ENCODE measurements at places on chromosomes 11 and 22.
A peak's percentile ranks its signal among the peaks of the same experiment; 100 is the strongest.

- no peak for DNase-seq
Measured at GRCh38 chr11:42524534-42525227, 787.1 kb upstream of the API5 start.

GRCh38 chr11:12604557-12605153 is 69.6 kb upstream of the TEAD1 start:
- no peak for DNase-seq

DNA sequence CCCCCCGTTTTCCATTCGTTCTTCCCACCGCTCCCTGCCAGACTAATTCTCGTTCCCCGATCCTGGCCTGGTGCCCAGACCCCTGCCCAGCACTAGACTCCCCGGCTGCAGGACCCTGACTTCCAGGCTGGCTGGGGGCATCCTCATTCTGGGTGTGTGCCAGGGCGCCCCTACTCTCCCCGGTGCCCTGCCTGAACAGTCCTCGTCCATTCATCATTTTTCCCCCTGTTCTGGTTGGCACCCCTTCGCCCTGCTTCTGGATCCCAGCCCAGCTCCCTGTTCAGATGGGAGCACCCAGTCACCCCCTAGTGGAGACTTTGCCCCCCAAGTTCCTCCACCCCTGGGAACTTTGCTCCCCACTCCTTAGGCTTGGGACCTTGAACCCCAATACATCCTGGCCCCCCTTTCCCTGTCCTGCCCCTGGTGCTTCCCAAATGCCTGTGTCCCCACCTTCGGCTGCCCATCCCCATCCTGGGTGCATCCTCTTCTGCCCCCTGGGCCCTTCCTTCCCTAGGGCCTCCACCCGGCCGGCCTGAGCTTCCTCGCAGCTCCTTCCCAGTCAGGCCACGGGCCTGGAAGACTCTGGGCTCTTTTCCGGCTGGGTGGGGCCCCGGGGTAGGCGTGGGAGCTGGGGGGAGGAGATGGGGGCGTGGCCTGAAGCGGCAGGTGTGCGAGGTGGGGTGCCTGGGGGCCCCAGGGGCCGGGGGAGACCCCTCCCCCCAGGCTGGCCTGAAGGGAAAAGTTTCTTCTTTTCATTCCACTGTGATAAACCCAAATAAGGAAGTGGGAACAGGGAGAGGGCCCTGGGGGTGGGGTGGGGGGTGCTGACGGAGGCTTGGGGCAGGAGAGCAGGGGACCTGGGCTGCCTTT is 908 bp downstream of the PLCB3 start:
- DNase-seq, result no peak

- DNase-seq, result no peak
Measured at GRCh38 chr11:65559535-65559934, 1.4 kb upstream of the LTBP3 start.

GRCh38 chr11:37533830-37534229 is 935.8 kb upstream of the RAG2 start:
- DNase-seq, result no peak

DNA sequence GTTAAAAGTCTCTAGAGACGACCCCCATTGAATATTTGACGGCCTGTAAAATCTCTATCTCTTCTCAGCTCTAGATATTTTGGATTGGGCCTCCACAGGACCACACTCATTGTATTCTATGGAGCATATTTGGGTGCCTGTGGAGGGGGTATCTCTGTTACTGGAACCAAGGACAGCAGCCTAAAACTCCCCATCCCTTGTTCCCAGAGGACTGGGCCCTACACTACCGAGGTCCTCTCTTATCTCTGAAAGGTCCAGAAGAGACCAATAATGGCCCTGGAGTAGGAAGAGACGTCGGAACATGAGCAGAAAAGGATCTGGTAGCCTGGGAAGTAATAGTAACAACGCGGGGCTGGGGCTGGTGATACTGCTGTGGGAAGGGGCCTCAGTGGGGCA is 542 bp downstream of the HPS4 start:
- DNase-seq, result no peak

DNA sequence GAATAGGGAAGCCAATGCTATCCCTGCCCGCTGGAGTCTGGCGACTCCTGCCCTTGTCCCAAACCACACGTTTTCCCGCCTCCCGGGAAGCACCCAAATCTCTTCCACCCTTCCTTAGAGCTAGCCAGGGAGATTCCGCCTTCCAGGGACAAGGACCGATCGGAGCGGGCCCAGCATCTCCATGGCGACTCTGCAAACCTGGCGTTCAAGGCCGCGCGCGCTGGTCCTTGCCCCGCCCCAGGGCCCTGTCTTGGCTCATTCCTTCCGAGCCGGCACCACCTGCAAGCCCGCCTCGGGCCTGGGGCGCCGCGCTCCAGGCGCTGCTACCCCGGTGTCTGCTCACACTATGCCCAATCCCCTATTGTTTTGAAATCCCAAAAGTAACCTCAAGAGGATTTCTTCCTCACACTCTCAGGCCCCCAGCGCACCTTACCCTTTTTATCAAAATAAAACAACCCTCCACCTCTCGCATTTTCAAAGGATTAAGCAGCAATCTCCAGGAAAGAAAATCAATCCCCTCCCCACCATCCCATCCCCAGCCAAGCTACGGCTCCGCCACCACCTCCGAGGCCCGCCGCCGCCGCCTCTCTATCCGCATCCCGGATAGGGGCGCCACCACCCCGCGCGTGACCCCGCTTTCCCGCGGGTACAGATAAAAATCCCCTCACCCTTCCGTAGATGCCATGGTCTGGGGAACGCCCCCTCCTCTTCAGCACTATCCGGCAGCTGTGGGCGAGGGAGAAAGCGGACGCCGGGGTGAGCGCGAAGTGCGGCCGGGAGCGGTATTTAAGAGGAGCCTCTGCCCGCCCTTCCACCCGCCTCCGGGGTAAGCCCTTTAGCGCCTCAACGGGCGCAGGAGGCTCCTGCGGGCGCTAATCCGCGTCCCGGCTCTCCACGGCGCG is 825 bp downstream of the SLC1A2 start:
- DNase-seq, result peak; percentile 66

DNA sequence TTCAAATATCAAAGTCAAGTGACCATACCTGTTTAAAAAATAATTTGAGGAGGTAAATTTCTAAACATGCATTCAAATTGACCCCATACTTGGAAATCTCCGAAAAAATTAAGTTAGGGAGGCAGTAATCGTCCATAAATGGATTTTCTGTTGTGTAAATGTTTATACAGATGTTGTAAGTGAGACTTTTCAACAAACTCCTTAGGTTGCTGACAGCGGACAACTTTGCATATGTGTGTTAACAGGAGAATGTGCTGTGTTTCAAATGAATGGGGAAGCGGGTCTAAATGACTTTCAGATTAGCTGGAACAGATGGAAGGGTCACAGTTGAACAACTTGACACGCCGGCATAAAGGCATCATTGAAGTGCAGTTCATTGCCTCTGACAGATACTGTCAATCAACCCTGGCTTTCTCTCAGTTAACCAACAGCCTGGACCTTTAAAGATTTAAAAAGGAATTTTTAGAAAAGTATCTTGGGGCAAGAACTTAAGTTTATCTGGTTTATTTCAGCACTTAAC is 98.2 kb upstream of the DBX1 start:
- DNase-seq, result no peak

- no peak for DNase-seq
Measured at GRCh38 chr11:88035271-88035670, 140.0 kb downstream of the RAB38 start.

DNA sequence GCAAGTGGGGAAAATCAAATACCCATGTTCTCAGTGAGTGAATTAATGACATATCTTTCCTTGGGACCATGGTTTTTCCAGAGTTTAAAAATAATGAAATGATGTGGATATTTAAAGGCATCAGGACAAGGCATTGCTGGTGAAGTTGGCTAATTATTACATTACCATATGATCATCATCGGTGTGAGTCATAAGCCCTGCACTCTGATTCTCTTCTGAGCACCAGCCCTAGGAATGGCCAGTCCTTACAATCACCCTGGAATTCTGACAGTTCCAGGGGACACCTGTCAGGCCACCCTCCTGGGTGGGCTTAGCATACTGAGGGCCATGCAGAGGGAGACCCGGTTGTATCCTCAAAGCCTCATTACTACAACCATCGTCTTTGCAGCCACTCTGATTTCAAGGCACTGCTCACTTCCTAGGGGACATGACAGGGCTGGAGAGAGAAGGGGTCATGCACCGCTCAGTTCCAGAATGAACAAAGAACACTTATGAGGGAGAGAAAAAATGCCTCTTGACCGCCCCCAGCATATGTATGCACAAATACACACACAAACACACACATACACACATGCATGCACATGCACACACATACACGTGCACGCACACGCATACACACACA is 365.0 kb downstream of the MIAT start:
- DNase-seq, result no peak

DNA sequence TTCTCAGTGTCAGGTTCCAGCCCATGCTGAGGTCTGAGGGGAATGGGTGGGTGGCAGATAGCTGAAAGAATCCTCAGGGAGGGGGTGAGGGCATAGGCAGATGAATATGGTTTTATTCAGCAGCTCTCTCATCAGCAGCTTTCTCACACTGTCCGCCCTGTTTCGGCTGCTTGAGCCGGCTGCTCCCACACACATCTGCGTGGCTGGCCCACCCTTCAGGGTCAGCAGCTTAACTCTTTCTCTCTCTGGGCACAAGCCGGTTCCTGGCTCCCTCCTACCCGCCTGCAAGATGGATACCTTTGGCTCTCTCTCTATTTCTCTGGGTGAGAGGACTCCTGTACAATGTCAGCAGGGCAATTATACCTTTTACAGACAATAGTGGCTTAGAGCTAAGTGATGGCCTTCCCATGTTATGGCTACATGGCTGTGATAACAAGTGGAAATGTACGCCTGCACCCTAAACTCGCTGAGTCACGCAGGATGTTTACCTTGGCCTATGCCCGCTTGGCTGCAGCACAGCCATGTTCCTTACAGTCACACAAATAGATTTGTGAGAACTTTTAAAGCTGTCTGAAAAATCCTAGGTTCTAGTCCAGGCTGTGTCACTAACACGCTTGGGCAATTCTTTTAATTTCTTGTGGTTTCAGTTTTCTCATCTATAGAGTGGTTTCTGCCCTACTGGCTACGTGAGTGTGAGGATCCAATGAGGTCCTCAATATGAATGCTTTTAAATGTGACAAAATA is 4.1 kb downstream of the MMP20 start:
- no peak for DNase-seq

DNA sequence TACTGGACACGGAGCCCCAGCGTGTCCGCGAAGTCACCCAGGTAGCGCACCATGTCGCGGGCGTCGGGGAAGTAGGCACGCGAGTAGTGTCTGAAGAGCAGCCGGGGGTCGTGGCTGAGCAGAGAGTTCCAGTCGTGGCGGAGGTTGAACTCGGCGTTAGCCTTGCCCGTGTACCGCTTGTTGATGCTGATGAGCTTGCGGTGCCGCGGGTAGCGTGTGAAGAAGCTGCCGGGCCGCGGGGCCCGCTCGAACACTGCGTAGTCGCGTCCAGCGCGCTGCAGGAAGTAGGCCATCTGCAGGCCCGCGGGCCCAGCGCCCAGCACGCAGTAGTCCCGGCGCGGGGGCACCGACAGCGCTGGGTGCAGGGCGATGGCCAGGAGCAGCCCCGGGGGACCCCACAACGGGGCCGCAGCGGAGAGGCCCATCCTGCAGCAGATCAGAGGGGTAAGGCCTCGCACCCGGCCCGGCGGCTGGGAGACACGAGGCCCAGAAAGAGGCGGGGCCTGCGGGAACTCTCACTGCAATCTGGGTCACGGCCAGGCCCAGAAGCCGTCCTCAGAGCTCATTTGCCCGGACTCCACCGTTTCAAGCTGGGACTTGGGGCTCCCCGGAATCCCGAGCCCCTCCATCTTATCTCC is 723 bp downstream of the FOXRED2 start:
- no peak for DNase-seq

DNA sequence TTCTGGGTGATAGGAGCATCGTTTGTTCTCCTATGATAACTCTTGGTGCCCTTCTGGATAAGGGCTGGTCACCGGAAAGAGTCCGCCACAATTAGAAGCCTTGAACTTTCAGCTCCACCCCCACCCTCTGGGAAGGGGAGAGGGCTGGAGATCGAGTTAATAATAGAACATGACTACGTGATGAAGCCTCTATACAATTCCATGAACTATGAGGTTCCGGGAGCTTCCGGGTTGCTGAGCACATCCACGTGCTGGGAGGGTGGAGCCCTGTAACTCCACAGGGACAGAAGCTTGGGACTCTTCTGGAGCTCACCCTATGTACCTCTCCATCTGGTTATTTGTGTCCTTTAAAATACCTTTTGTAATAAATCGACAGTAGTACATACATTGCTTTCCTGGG is 40.3 kb downstream of the ARHGAP42 start:
- DNase-seq, result no peak

DNA sequence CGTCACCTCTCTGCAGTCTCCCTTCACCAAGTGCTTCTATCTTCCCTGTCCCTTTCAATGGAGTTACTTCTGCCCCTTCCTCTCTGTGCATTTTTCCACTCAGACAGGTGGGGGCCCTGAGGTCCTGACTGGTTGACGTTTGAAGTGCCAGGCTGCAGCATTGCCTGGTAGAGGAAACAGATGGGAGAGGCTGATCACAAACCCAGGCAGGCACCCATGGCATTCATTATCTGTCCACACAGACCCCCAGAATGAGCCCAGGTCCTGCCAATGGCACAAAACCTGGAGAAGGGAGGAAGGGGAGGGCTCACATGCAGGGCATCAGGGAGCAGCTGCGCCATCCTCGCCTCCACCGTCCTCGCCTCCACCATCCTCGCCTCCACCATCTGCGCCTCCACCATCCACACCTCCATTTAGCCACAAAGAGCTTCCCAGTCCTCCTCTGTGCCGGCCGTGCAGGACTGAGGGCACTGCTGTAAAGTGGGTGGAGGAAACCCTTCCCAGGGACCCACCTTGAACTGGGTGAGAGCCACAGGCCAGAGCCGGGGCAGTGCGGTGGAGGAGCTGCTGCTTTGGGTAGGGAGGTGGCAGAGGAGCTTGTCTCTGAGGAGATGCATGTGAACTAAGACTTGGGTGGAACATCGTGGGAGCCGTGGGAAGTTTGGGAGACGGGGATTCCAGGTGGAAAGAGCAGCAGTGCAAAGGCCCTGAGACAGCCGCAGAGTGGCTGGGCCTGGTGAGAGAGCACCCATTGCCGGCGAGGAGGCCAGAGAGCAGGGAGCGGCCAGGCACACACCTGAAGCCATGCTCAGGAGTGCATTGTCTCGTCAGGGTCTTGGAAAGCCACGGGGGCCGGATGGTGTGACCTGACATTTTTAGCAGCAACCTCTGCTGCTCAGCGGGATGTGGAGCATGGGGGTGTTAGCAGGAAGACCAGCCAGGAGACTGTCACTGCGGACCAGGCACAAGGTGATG is 145.1 kb downstream of the TBC1D22A start:
- DNase-seq, result no peak

- peak; percentile 72 for DNase-seq
Measured at GRCh38 chr11:57340039-57340615, 2.0 kb downstream of the P2RX3 start.

GRCh38 chr11:33723238-33723881 is 12.9 kb downstream of the CD59 start:
- no peak for DNase-seq
